ENCODE measurements at places on chromosomes 1 and 21.

GRCh38 chr21:46355161-46356004, 31.4 kb downstream of the PCNT start:
- no peak for DNase-seq

GRCh38 chr1:59410457-59410856, 113.6 kb downstream of the FGGY start:
- DNase-seq, result no peak

GRCh38 chr1:1491601-1492000, 20.0 kb downstream of the ATAD3B start:
- DNase-seq, result no peak

- no peak for DNase-seq
These were observed 33.9 kb downstream of the RUNX3 start for GRCh38 chr1:24896176-24896575.

- no peak for DNase-seq
These were observed 237.3 kb downstream of the S1PR1 start for GRCh38 chr1:101474039-101474665.

DNA sequence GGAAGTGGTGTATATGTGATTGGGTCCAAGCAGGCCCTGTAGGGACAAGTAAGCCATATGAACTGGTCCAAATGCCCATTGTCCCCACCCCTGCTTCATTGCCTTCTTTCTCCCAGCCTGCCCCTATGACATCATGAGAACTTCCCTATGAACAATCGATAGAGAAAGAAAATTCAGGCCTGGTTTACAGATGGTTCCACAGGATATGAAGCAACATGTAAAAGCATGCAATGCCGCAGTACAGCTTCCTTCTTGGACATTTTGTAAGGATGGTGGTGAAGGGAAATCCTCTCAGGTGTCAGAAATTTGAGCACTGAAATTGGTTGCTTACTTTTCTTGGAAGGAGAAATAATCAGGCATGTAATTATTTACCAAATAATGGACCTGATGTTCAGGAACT, 581.7 kb downstream of the MRPL39 start:
- DNase-seq, result no peak

DNA sequence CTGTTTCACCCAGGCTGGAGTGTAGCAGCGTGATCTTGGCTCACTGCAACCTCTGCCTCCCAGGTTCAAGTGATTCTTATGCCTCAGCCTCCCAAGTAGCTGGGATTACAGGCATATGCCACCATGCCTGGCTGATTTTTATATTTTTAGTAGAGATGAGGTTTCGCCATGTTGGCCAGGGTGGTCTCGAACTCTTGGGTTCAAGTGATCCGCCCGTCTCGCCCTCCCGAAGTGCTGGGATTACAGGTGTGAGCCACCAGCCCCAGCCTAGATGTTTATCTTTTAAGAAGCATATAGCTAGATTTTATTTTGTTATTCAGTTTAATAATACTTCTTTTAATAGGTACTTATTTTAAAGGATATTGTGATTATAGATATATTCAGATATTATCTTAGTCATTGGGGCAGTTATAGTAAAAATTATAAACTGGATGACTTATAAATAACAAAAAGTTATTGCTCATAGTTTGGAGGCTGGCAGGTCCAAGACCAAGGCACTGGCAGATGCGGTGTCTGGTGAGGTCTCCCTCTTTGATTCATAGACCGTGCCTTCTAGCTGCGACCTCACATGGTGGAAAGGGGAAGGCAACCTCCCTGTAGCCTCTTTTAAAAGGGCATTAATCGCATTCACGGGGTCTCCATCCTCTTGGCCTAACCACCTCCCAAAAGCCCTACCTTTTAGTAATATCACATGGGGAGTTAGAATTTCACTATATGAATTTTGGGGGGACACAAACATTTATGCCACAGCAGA, 3.1 kb upstream of the KCNE2 start:
- no peak for DNase-seq

DNA sequence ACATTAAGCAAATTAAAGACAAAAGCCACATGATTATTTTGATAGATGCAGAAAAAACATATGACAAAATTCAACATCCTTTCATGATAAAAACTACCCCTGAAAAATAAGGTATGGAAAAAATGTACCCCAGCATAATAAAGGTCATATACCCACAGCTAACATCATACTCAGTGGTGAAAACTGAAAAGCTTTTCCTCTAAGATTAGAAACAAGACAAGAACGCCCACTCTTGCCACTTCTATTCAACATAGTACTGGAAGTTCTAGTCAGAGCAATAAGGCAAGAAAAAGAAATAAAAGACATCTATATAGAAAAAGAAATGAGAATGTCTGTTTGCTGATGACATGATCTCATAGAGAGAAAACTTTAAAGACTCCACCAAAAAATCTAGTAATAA, 20.7 kb downstream of the ERO1B start:
- no peak for DNase-seq

- no peak for DNase-seq
These were observed 45.9 kb upstream of the COL6A2 start for GRCh38 chr21:46051821-46052675.

GRCh38 chr1:189175889-189176288, 1301.8 kb downstream of the BRINP3 start:
- no peak for DNase-seq

DNA sequence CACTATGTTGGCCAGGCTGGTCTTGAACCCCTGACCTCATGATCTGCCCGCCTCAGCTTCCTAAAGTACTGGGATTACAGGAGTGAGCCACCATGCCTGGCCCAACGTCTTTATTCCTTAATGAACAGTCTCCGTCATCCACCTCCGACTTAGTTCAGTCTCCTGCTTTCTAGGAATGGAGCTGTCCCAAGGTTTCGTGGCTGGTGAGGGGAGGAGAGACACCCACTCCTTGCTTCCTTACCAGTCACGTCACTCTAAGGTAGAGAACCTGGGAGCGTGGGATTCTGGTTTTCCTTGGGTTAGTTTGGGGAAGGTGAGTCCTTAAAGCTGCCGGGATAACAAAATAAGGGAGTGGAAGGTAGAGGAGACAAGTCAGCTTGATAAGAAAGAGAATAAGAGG, 55.0 kb upstream of the ATP2B4 start:
- DNase-seq, result no peak

GRCh38 chr1:116115476-116116439, 4.6 kb downstream of the MAB21L3 start:
- DNase-seq, result no peak

- no peak for DNase-seq
These were observed 10.9 kb downstream of the KDF1 start for GRCh38 chr1:26949266-26949925.

DNA sequence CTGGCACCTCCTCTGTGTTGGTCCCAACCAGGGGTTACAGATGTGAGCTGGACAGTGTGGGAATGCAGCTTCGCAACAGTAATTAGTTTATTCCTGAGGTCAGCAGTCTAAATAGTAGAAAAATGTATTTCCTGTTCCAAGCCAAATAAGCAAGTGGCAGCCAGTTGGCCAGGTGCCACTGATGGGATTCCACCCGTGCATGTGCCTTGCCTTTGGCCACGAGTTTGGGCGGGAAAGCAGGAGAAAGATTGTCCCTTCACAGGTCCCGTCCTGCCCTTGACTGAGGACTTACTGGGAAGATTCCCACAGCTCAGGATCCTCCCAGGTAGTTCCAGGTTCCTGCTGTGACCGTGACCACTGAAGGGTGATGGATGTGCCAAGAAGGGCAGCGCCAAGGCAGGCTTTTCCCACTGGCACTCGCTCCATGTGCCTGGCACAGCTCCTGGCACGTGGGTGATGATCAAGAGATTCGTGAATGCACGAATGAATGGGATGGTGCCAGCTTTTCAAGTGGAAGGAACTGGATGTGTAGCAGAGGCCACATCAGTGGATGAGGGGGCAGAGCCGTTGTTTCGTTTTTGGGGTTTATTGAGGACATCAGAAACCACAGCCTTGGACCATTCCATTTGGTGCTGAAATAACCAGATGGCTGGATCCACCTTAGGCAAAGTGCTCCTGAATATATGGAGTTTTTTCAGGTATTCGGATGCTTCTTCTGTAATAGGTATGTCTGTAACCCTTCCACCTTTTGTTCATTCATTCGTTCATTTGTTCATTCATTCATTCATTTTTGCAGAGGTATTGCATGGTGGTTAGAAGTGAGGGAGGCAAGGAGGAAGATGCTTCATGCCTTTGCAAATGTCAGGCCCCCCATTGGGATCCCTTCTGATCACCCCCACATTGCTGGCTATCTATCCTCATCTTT, 62.4 kb upstream of the WNT4 start:
- no peak for DNase-seq

DNA sequence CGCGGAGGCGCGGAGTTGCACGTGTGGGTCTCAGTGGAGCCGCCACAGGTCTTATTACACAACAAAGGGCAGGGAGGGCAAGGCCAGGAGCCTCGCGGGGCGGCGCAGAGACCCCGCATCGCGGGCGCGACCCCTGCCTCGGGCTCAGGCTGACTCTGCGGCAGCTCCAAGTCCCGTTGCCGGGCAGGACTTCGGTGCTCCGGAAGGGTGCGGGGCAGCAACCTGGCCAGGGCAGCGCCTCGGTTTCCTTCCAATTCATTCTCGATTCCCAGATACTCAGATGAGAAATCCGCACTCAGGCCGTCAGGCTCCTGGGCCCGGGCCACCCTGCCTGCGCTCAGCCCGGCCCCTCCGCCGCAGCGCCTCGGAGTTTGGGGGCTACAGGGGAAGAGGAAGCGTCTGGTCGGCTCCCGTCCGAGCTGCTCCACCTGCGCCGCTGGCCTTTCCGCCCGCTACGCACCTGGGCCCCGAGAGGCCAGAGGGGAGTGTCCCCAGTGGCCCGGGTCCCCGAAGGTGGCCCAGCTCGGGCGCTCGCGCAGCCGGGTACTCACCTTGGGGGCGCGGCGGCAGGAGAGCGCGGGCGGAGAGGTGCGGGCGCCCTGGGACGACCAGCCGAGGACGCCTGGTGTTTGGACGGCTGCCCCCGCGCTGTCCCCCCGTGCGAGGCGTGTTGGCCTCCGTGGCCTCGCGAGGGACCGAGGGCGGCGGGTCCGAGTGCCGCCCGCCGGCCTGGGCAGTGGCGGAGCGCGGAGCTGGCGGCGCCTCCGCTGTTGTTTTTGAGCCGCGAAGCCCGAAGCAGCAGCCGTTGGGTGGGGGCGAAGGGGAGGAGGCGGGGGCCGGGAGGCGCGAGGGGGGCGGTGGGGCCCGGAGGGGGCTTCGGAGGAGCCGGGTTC, 1.1 kb upstream of the PRDM16 start:
- no peak for DNase-seq

- DNase-seq, result no peak
These were observed 769 bp downstream of the GALE start for GRCh38 chr1:23799570-23800399.
